ENCODE measurements at places on chromosomes 2 and 18. TPM values are rescaled to one million over a fixed set of nuclear protein-coding genes. Genes with fewer than 3 reads are reported as not detected.

MC4R gene
- not detected for total RNA-seq

SLC5A7 gene
- total RNA-seq = not detected

ELOA2 gene
- not detected for total RNA-seq

UGT1A9 gene
- not detected for total RNA-seq

STARD6 gene
- not detected for total RNA-seq

ASAP2 gene
- total RNA-seq = 66.8 TPM

ICA1L gene
- total RNA-seq = 0.20 TPM

CTNNA2 gene
- not detected for total RNA-seq

MBD2 gene
- 80.9 TPM for total RNA-seq

IL36B gene
- not detected for total RNA-seq

CCL20 gene
- not detected for total RNA-seq

ITGB6 gene
- total RNA-seq = 24.3 TPM

SERPINB13 gene
- not detected for total RNA-seq

Data from PC-9 (cell line).